ENCODE measurements at places on chromosomes 13 and 19. TPM values are rescaled to one million over a fixed set of nuclear protein-coding genes. Genes with fewer than 3 reads are reported as not detected.
A peak's percentile ranks its signal among the peaks of the same experiment; 100 is the strongest.

ZNF154 gene
- 6.2 TPM for total RNA-seq

DNA sequence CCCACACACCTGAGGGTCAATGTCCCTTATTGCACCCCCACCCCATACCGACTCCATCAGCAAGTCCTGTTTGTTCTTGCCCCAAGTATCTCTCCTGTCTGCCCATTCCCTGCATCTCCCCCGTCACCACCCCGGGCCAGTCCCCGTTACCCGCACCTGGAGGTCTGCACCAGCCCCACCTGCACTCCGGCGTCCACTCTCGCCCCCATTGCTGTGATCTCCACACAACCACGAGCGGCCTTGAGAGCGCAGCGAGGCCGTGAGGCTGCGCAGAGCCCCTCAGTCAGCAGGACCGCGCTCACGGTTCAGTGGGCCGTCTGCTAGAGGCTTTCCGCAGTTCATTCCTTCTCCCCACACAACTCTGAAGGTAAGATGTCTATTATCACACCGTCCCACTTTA, 152.8 kb downstream of the KATNAL1 start:
- DNase-seq = no peak

GRCh38 chr19:33795370-33796163, 1.1 kb upstream of the KCTD15 start:
- peak; percentile 56 for DNase-seq

DNA sequence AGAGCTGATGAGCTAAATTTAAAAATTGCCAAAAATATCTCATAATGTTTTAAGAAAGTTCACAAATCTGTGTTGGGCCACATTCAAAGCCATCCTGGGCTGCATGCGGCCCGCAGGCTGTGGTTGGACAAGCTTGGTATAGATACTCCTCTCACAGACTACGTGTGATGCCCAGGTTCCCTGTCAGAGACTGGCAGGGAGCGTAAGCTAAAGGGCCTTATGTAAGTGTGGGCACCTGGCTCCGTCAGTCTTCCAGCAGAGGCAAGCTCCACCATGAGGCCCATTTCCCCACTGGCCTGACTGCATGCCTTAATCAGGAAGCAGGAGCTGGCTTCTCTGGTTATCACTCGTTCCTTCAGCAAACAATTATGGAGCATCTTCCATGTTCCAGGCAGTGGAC, 200.2 kb downstream of the FOXO1 start:
- DNase-seq = no peak

DNA sequence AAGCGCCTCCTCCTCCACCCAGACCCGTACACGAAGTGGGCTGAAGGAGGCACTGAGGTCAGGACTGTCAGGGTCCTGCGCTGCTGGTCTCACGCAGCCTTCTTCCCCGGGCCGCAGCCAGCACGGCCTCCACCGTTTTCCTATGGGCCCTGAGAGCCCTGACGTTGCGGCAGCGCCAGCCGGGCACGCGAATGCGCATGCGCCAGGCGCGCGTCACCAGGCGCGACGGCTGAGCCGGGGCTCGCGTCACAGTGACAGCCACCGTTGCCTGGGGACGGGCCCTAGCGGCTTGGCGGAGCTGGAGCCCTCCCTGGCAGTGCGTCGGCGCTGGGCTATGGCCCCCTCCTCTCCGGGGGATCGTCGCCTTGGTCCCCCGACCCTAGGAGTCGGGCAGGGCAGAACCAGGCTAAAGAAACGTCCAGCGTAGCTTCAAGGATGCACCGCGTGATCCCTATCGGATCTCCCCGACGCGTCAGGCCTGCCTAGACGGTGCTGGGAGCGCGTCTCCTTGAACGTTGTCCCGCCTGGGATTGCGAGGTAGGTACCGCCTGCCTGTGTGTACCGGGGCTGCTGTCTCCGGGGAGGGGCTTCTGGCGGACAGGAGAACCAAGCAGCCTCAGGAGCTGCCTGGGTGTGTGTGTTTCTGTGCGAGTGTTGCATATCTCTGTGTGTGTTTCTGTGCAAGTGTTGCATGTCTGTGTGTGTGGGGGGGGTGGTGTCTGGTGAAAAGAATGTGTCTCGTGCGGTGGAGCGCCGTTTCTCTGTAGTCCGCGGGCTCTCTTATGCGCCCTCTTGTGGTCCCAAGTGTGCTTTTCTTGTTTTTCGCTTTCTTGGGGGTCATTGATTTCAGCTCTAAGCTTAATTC, 43.2 kb downstream of the ZNF571 start:
- no peak for DNase-seq

KLK12 gene
- total RNA-seq = not detected

DNA sequence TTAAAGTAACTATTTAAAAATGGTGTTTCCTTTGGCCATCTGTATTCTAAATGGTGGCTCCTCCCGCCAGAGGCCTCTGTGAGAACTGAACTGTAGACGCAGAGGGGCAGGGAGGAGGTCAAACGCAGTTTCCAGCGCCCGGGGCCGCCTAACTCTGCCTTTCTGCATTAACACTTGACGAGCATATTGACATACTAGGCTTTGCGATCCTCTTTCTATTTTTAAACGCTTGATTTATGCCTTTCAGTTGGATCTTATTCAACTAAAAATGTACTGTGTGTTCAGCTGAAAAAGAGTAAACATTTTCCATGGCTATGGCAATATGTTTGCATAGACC, 74.7 kb downstream of the SPACA7 start:
- DNase-seq = no peak

- DNase-seq = no peak
Measured at GRCh38 chr19:4506449-4507149, 11.7 kb downstream of the PLIN4 start.

DNA sequence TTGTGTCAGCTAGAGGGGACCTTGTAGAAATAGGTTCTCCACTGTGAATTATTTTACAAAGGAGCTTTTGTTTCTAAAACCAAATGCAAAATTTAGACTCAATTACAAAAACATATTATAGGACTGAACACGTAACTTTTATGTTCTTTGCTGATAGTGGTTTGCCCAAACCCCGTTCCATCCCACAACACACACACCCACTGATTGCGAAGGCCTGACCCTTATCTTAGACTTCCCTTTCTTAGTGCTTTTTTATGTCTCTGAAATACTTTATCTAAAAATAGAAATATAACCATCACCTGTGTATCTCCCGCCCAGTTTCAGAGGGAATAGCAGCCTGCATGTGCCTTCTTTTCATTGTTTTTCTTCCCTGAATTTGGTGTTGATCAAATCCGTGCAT, 13.0 kb downstream of the CCNA1 start:
- DNase-seq = no peak

GRCh38 chr13:46866150-46866549, 30.7 kb downstream of the HTR2A start:
- no peak for DNase-seq

LHB gene
- total RNA-seq = not detected

- DNase-seq = no peak
Measured at GRCh38 chr19:19068659-19069654, 5.2 kb downstream of the SLC25A42 start.

DNA sequence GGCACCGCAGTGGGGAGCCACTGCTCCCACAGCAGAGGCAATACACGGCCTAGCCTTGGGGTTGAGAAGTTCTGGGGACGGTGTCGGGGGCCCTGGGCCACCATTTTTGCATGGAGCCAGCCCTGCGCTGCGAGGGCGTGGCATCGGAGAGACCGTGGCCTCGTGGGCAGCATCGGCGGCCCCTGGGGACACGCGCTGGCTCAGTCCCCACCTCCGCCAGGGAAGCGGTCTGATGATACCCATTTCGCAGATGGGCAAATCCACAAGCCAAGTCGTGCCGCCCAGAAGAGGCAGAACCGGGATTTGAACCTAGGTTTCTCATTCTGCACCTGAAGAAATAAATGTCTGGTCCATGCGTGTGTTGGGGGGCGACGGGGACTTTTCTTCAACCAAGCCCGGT, 1.2 kb upstream of the UPK1A start:
- no peak for DNase-seq

DNA sequence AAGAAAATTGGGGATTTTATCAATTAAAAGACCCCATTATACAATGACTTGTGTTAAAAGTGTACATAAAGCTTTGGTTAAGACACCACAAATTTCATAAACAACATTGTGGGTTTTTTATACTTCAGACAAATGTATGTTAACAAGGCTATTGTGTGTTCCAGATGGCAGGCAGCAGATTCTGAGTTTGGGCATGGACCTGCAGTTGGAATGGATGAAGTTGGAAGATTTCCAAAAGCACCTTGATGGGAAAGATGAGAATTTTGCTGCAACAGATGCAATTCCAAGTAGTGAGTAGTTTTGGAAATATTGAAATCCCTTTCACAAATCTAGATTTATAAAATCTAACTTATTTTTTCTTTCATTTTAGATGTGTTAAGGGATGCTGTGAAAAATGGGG, 25.4 kb downstream of the MPHOSPH8 start:
- no peak for DNase-seq

LIG4 gene
- total RNA-seq = 11.1 TPM

All from breast epithelium (tissue), 4 donors.